Activated CD4-positive, alpha-beta T cell treated with anti-CD3 and anti-CD28 coated beads, Interleukin-2, amount 50 U/mL, for 1 hour (primary cell): ENCODE measurements at places on chromosomes 11 and 22.

- no peak for DNase-seq
These were observed 5.1 kb downstream of the PHF21A start for GRCh38 chr11:46116007-46116711.

DNA sequence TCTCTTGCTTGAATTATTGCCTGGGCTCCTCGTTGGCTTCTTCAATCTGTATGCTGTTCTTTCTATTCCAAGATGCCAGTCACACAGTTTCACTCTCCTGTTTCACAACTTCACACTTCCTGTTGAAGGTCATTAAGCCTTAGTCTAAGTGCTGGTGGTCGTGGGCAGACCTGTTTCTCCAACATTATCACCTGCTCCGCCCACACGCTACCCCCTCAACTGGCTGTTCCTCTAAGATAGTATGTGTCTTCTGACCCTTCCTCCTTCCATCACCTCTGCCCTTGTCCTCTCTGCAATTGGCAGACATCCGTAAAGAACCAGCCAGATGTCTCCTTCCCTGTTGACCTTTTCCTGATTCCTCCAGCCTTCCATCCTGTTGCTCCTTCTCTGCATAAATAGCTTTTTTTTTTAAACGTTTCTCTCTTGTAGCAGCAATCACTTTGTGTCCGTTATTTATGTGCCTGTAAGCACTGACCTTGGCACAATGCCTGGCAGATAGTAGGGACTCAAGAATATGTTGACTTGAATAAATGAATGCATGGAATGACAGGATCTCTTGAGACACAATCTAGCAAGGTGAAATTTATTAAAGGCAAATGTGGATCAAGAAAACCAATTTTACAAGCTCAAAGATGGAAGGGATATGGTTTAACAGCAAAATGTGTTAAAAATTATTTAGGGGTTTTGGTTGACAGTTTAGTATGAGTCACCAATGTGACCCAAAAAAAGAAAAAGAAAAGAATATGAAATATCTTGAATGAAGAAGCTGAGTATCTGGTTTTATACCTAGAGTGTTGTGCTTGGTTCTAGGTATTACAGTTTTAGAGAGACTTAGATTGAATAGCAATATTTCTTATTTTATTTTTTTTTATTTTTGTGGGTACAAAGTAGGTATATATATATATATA is 12.6 kb downstream of the DIXDC1 start:
- DNase-seq: no peak

GRCh38 chr11:119798656-119799055 is 69.7 kb upstream of the NECTIN1 start:
- no peak for DNase-seq

DNA sequence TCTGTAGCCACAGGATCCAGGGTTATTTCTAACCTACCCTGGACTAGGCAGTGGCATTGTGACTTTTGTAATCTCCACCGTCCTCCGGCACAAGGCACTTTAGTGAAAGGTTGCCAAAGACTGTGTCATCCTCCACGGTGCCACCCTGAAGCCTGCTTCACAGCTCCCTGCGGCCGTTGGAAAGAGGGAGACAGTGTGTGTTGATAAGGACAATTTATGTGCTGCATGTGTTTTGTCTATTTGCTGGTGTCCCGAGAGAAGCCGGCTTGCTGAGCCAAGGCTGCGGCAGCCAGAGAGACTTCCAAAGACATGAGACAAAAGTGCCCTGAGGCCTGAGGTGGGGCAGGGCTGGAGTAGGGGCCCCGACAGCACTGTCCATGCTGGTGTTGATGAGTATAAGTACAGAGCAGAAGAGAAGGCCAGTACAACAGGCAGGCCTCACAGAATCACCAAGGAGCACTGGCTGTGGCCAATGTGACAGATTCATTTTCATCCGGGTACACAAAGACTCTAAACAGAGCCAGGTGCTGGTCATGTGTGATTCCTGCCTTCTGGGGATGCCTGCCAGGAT is 40.9 kb downstream of the GALNT18 start:
- DNase-seq: no peak

- DNase-seq: no peak
These were observed 4.7 kb downstream of the TPST2 start for GRCh38 chr22:26585104-26585790.

- no peak for DNase-seq
These were observed 178.5 kb upstream of the GUCY1A2 start for GRCh38 chr11:107196732-107197131.

GRCh38 chr11:11010624-11011127 is 152.8 kb upstream of the ZBED5 start:
- DNase-seq: no peak

DNA sequence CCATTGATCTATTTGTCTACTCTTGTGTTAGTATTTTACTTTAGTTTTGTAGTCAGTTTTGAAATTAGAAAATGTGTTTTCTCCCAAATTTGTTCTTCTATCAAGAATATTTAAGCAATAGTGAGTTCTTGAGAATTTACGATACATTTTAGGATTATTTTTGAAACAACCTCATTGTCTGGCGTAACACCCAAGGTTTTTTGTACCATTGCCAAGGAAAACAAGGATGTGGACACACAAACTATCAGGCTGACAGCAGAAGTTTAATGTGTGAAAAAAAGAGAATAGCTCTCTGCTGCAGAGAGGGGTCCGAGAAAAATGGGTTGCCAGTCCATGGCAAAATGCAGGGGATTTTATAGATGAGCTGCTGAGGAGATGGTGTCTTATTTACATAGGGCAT is 865.1 kb upstream of the CNTN5 start:
- DNase-seq: no peak

GRCh38 chr11:73461964-73462363 is 85.8 kb downstream of the RELT start:
- no peak for DNase-seq

GRCh38 chr11:118071416-118072030 is 5.4 kb upstream of the TMPRSS4 start:
- DNase-seq: no peak

GRCh38 chr22:49727881-49728569 is 99.6 kb downstream of the BRD1 start:
- no peak for DNase-seq

- no peak for DNase-seq
These were observed 12.1 kb downstream of the HPS4 start for GRCh38 chr22:26471522-26471921.

GRCh38 chr11:126919147-126919823 is 81.3 kb downstream of the KIRREL3 start:
- no peak for DNase-seq

DNA sequence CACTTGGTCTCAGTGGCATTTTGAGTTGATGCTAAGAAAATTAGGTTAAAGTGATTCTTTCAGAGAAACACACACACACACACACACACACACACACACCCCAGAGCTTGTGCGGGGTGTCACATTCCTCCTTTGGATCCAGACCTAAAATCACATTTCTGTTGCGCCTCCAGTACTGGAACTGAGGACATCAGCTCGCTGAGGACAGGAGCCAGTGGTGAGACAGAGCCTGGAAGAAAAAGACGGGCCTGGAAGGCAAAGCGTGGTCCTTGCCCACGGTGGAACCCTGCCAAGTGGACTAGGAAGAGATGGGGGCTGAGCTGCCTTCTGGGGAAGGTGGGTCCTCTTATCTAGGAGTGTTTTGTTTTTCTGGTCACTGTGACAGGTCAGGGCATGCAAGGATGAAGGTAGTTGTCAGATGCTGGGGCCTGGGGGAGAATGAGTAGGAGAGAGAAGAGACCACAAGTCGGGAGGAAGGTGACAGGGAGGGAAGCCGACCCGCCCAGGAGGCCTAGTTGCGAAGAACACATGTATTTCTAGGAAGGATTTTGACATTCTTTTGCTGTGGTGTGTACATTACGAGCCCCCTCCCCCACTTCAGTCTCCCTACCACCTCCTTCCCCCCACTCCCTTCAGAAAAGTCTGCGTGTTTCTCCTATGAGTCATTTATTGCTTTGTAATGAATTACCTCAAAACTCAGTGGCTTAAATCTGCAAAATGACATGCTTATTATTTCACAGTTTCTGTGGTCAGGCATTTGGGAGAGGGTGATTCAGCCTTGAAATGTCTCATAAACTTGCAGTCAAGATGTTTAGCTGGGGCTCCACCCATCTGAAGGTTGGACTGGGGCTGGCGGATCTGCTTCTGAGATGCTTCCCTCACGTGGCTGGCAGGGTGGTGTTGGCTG is 4.8 kb upstream of the ELFN2 start:
- no peak for DNase-seq

DNA sequence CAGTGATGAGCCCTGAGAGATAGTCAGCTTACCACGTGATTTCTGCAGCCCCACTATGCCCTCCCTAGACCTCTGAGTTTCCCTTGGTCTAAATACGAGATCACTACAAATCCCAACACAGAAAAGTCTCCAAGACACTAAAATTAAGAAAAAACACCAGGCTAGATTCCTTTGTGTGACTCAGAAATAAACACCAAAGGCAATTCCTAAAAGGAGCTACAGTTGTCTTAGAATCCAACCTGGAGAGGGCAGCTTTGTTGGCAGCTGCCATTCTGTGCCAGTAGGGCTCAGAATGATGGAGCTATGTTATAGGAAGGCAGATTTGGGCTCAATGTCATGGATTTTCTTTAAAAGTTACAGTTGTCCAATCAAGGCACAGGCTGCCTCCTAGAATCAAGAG is 37.1 kb upstream of the HMGXB4 start:
- no peak for DNase-seq

- no peak for DNase-seq
These were observed 843.7 kb upstream of the CHORDC1 start for GRCh38 chr11:91066456-91067047.

GRCh38 chr22:42261296-42261695 is 9.2 kb downstream of the TCF20 start:
- no peak for DNase-seq

DNA sequence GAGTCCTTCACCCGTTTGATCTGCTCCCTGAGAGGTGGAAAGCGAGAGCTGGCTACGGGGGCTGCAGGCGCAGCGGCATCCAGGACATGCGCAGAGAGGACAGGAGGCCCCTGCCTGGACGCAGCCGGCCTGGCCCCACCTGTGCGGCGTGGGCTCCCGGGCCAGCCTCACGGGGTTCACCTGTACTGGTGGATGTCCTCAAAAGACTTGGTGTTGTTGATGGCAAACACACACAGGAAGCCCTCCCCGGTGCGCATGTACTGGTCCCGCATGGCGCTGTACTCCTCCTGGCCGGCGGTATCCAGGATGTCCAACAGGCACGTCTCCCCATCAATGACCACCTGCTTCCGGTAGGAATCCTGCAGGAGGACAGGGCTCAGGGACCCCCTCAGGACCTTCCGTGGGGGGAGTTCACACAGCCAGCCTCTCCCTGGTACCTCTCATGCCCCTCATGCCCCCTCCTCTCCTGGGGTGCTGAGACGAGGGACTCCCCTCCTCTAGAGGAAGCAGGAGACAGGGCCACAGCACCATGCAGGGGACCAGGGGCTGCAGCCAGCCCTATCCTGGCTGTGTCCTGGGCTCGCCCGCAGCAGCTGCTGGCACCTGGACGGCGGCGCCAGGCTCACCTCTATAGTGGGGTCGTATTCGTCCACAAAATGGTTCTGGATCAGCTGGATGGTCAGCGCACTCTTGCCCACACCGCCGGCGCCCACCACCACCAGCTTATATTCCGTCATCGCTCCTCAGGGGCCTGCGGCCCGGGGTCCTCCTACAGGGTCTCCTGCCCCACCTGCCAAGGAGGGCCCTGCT is 1.6 kb downstream of the HRAS start:
- DNase-seq: no peak

DNA sequence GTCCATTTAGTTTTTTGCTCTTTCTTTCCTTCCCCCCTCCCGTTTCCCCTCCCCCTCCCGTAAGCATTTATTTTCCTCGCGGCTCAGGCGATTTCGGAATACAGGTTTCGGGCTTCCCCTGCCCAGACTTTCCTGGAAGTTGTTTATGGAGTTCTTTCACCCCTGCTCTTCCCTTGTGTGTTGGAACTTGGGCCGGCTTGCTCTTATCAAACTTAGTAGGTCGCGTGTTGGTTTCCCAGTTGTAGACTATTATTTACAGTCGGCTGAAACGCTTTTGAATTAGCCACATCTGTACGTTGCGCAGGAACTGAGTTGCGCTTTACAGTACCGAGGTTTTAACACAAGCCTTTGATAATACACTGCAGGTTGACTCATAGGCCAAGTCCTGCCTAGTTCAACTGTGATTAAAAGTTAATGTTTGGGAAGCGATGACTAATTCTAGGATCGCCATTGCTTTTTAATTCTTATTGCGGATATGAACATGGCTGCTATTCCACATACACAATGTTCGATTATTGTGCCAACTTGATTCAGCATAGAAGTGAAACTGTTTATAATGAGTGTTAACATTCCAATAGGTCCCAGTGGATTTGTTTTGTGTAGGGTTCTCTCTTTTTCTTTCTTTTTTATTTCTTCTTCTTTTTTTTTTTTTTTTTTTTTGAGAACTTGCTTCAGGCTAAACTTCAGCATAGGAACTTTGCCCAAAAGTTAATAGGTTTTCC is 1.7 kb downstream of the YAP1 start:
- DNase-seq: peak; percentile 18

DNA sequence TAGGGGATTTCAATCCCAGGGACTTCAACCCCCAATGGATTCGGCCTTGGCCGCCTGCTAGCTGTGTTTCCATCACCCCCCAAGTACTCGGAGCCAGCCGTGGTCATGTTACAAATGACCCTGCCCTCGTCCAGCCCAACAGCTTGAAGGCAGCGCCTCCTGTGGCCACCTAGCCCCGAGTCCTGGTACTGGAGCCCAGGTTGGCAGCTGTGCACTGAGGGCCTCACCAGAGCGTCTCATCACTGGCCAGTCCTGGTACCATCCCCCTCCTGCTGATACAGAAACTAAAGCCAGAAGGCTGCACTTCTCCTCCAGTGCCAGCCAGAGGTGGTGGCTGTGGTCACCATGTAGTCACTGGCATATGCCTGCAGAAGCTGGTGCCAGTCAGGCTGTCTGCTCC is 44.9 kb upstream of the FADD start:
- DNase-seq: no peak

DNA sequence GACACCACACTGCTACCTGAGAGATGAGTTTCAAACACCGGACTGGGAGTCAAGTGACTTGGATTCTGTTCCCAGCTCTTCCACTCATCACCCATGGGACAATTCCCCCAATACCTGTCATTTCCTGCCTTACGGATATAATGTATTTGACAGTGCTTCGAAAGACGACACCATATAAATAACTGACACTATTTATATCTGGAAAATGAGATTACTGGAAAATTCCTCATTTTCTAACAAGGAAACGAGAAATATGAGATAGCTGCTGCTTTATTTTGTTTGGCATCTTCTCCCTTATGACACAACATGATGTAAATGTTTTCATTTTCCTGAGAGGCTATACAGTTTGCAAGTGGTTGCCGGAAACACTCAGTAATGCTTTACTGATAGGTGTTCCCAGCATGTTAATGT is 8.6 kb downstream of the HSCB start:
- no peak for DNase-seq

DNA sequence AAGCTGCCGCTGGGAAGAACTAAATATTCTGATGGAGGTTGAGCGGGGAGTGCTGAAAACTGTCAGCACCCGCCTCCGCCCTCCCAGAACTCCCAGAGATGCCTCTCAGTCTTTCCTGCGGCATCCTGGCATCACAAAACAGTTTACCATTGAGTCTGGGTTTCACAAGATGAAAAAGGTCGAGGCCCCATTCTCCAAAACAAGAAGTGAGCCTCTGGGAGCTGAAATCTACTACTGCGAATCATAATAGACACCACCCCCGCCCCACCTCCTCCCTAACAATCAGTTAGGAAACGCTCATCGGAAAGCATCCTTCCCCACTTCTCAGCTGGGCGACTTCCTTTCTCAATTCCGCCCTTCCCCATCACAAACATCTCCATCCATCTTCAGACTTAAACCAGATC is 1.0 kb downstream of the SUN2 start:
- no peak for DNase-seq
